ENCODE measurements at places on chromosomes 7 and 10.

DNA sequence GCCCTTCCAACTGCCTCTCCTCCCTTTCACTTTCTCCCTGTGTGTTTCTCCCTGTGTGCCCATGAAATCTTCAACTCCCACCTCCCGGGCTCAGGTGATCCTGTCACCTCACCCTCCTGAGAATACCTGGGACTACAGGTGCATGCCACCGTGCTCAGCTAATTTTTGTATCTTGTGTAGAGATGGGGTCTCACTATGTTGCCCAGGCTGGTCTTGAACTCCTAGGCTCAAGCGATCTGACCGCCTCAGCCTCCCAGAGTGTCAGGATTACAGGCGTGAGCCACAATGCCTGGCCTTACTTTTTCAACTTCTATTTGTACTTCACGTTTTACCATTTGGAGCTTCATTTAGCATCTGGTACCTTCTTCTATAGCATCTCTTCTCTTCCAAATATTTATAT is 24.9 kb downstream of the ST8SIA6 start:
- no peak overlapping the region for H3K4me3 ChIP-seq
- peaks cover 56% of the 10 kb centered on the region for H3K4me1 ChIP-seq
- no peaks in the 10 kb centered on the region for H3K27me3 ChIP-seq
- H3K27ac ChIP-seq, result peak overlapping the region; percentile 69
- H3K36me3 ChIP-seq, result no peaks in the 10 kb centered on the region

DNA sequence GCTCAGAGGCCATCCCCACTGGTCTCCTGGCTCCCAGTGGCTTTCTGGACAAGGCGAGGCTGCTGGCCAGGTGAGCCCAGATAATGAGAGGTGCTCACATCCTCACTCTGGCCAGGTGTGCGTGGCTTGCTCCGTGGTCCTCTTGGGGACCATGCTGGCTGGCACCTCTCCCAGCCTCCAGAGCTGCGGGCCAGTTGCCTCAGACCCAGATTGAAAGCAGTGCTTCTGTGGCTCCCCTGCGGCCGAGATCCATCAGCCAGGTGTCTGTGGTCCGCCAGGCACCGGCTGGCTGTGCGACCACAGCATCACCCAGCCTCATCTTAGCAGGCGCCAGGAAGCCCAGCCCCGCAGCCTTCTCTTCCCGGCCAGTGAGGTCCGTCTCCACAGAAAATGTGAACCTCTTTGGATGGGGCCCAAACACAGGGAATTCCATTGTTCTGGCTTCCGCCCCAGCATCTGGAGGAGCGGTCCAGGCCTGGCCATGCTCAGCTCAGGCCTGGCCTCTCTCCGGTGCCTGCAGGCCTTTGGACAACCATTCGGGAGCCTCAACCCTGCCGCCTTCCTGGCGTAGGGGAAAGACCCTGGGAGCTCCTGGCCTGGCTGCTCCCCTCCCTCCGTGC is 5.2 kb upstream of the TTYH3 start:
- DNase-seq, result no peak
- peaks cover 3% of the 10 kb centered on the region for H3K4me1 ChIP-seq
- no peak overlapping the region for H3K4me3 ChIP-seq
- no peak overlapping the region for H3K27ac ChIP-seq
- H3K27me3 ChIP-seq, result no peaks in the 10 kb centered on the region
- no peaks in the 10 kb centered on the region for H3K36me3 ChIP-seq

GRCh38 chr7:134613623-134614347 is 32.9 kb upstream of the BPGM start:
- DNase-seq, result no peak
- no peaks in the 10 kb centered on the region for H3K4me1 ChIP-seq
- H3K36me3 ChIP-seq, result no peaks in the 10 kb centered on the region
- H3K27me3 ChIP-seq, result no peaks in the 10 kb centered on the region
- H3K27ac ChIP-seq, result no peak overlapping the region

GRCh38 chr10:77866598-77866997 is 60.0 kb downstream of the DLG5 start:
- no peaks in the 10 kb centered on the region for H3K4me1 ChIP-seq
- H3K36me3 ChIP-seq, result no peaks in the 10 kb centered on the region
- no peaks in the 10 kb centered on the region for H3K27me3 ChIP-seq
- H3K4me3 ChIP-seq, result no peak overlapping the region

DNA sequence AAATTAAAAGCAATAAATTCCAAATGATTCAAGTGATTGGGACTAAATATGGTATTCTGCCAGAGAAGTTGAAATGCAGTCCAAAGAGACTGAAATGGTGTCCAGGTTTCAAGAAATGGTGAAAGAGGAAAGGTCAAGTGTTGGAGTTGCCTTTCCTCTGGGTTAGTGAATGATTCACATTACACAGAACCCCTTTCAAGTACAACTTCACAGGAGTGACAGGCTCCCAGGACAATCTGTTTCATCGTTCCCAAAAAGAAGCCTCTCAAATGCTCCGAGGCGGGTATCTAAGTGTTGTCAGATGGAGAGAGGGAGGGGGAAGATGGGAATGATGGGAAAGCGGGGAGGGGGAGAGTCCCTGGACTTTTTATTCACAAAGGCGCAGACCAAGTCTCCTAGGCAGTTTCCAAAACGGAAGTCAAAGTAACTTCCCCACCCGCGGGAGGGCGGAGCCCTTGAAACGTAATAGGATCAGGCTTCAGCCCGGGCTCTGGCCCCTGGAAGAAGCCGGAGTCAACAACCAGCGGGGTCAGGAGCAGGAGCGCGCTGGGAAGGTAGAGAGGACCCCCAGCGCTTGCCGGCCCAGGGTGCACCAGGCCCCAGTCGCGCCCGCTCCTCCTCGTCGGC is 754 bp downstream of the SLC25A13 start:
- H3K27me3 ChIP-seq, result no peaks in the 10 kb centered on the region
- peaks cover 4% of the 10 kb centered on the region for H3K4me1 ChIP-seq
- H3K36me3 ChIP-seq, result no peaks in the 10 kb centered on the region
- H3K4me3 ChIP-seq, result peak overlapping the region; percentile 93
- DNase-seq, result peak; percentile 25

DNA sequence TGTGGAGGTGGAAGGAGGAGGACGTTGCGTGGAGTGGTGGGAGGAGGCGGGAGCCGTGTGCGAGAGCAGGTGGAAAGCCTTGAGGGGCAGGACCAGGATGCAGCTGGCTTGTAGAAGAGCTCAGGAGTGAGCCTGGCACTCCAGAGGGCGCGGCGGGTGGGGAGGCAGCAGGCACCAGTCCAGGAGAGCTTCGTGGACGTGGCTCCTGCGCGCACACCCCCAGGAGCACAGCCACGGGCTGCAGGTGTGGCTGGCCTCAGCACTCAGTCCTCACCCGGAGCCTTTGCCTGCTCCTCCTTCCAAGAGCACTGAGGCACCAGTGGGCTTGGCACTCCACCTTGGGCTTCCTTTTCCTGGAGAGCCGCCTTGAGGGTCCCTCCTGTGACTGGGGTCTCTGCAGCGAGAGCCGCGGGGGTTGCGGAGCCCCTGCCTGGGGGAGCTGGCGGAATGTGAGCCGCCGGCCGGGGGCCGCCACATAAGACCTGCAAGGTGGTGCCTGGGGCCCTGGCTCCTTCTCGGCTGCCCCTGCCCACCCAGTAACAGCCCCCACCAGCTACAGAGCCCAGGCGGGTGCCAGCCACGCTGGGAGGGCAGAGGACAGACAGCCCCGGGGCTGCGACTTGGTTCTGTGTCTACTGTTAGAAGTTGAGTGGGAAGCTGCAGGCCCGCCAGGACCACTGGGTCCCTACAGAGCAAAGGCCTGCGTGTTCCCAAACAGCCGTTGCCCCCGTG is 11.1 kb downstream of the MAFK start:
- DNase-seq, result no peak
- H3K4me1 ChIP-seq, result no peaks in the 10 kb centered on the region
- no peaks in the 10 kb centered on the region for H3K27me3 ChIP-seq
- H3K4me3 ChIP-seq, result no peak overlapping the region

- no peaks in the 10 kb centered on the region for H3K27me3 ChIP-seq
- no peak for DNase-seq
- H3K27ac ChIP-seq, result no peak overlapping the region
- H3K4me1 ChIP-seq, result no peaks in the 10 kb centered on the region
- no peak overlapping the region for H3K4me3 ChIP-seq
Observed at GRCh38 chr10:68154211-68154497, 44.9 kb downstream of the MYPN start.

- H3K27me3 ChIP-seq, result no peaks in the 10 kb centered on the region
- DNase-seq, result no peak
- H3K27ac ChIP-seq, result no peak overlapping the region
- H3K4me3 ChIP-seq, result no peak overlapping the region
Observed at GRCh38 chr10:5776881-5777197, 36.4 kb downstream of the GDI2 start.

GRCh38 chr7:148698007-148698396 is 701 bp upstream of the CUL1 start:
- H3K27ac ChIP-seq, result peak overlapping the region; percentile 84
- H3K4me3 ChIP-seq, result peak overlapping the region; percentile 87
- H3K4me1 ChIP-seq, result peaks cover 20% of the 10 kb centered on the region
- no peaks in the 10 kb centered on the region for H3K36me3 ChIP-seq
- H3K27me3 ChIP-seq, result no peaks in the 10 kb centered on the region
- no peak for DNase-seq

DNA sequence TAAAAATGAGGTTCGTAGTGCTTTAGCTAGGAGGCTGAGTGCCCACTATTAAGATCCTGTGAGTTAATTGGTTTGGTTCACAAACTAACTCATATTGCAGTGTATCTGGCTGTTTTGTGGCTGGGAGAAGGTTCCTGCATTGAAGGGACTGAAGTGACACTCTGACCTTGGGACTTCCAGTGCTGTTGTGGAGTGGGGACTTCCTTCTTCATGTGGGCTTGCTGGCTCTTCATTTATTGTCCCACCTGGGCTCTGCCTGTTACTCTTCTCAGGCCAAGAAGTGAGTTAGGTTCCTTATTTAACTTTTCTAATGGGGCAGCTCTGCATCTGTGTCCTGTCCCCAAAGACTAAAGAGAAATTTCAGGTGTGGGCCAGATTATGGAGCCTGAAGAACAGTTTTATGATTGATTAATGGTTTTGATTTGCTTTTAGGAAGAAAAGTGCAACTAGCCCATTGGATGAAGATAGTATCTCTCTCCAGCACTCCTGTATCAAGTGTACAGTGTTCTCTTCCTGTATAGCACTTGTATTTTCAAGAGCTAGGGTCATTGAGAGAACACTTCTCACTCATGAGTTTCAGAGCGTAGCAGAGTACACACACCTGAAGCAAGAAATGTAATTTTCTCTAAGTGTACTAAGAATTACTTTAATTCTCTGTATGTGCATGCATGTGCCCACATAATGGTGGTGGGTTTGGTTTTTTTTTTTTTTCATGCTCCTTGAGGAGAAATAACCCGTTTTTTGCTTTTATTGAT is 54.8 kb downstream of the AUTS2 start:
- no peaks in the 10 kb centered on the region for H3K27me3 ChIP-seq
- H3K36me3 ChIP-seq, result no peaks in the 10 kb centered on the region
- DNase-seq, result no peak
- H3K27ac ChIP-seq, result no peak overlapping the region
- no peaks in the 10 kb centered on the region for H3K4me1 ChIP-seq

DNA sequence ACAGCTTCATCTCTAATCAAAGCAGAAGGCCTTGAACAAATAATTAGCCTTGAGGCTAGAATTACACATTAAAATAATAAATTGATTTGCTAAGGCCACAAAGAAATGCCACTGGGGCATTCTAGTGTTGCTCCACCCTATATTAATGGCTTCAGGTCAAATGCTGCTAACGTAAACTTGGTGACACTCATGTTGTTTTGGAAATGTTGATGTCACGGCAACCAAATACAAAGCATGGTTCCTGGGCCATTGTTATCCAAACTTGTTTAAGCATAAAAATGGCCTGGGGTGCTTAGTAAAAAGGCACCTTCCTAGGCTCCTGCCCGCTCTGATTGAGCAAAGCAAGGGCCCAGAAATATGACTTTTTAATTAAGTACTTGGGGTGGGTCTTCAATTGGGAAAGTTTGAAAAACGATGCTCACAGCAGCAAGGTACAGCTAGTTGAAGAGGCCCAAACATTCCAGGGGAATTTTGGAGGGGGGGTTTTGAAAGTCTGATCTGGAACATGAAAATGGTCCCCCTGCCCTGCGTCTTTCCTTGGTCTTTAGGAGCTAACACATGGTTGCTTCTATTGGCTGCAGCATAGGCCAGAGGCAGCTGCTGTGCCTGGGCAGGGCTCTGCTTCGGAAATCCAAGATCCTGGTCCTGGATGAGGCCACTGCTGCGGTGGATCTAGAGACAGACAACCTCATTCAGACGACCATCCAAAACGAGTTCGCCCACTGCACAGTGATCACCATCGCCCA is 67.8 kb downstream of the ABCC2 start:
- H3K27ac ChIP-seq, result no peak overlapping the region
- peaks cover 4% of the 10 kb centered on the region for H3K4me1 ChIP-seq
- DNase-seq, result no peak
- no peaks in the 10 kb centered on the region for H3K27me3 ChIP-seq

- H3K27me3 ChIP-seq, result no peaks in the 10 kb centered on the region
- H3K36me3 ChIP-seq, result no peaks in the 10 kb centered on the region
- DNase-seq, result no peak
- H3K27ac ChIP-seq, result no peak overlapping the region
Observed at GRCh38 chr10:21993360-21994001, 10.0 kb downstream of the DNAJC1 start.

GRCh38 chr7:44391746-44392617 is 66.6 kb upstream of the CAMK2B start:
- no peak for DNase-seq
- peaks cover 57% of the 10 kb centered on the region for H3K36me3 ChIP-seq
- H3K4me3 ChIP-seq, result no peak overlapping the region
- H3K4me1 ChIP-seq, result no peaks in the 10 kb centered on the region

DNA sequence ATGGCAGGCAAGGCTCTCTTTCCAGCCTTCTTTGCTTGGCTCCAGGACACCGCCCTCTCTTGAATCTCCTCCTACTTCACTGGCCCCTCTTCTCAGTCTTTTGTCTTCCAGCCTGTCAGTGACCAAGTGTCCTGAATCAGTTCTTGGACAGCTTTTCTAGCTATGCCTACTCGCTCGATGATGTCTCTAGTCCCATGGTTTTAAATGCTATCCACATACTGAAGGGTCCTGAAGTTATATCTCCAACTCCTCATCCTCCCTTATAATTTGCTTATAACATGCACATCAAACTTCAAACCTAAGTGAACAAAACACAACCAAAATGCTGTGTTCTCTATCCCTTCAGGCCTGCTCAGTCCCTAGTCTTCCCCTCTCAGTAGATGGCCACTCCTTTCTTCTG is 5.0 kb upstream of the GOLGA7B start:
- no peak overlapping the region for H3K27ac ChIP-seq
- no peak overlapping the region for H3K4me3 ChIP-seq
- H3K36me3 ChIP-seq, result no peaks in the 10 kb centered on the region
- H3K27me3 ChIP-seq, result no peaks in the 10 kb centered on the region
- H3K4me1 ChIP-seq, result no peaks in the 10 kb centered on the region

DNA sequence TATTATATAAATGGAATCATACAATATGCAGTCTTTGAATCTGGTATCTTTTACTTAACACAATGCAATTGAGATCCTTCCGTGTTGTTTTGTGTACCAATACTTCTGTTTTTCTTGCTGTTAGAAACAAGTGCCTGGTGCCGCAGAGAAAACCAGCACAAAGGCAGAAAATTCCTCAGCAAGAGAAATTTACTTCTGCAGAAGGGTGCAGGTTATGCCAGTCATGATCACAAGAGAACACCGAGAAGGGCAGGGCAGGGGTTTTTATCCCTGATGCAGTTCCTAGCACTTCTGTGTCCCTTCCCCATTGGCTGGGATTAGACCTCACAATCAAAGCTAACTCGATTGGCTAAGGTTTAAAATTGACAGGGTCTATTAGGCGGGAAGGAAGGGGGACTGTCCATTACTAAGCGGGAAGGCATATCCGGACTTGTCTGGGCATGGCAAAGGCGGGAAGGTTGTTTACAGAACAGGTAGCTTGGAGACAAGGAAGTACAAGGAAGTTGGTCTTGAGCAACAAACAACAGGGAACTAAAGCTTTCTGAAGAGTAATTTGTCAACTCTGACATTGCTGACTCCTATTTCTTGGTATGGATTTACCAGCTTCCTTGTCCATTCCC is 2.4 kb upstream of the ZNF33B start:
- no peak for DNase-seq
- H3K36me3 ChIP-seq, result no peaks in the 10 kb centered on the region
- peaks cover 8% of the 10 kb centered on the region for H3K4me1 ChIP-seq
- no peak overlapping the region for H3K4me3 ChIP-seq
- no peak overlapping the region for H3K27ac ChIP-seq

Measured in effector memory CD4-positive, alpha-beta T cell (primary cell).